ENCODE measurements at places on chromosomes 4 and X.

- DNase-seq: no peak
Observed at GRCh38 chrX:12137951-12138360, 317 bp upstream of the FRMPD4 start.

DNA sequence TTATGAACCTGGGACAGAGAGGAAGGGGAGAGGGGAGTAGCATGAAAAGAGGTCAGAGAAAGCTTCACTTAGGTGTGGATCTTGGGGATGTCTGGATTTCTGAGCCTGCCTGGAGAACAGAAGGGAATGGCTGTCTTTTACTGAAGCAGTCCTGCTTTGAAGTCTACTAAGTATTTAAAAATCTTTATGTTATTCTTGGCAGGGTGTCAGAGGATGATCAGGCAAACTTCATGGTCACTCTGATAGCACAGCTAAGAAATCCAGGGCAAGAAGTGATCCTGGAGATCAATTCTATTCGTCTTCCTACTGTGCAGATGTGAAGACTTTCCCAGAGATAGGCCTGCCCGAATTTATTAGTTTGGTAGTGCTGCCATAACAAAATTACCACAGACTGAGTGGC lies 464.4 kb upstream of the BOD1L1 start:
- DNase-seq: no peak

- no peak for DNase-seq
Observed at GRCh38 chr4:20418861-20419451, 167.3 kb downstream of the SLIT2 start.

DNA sequence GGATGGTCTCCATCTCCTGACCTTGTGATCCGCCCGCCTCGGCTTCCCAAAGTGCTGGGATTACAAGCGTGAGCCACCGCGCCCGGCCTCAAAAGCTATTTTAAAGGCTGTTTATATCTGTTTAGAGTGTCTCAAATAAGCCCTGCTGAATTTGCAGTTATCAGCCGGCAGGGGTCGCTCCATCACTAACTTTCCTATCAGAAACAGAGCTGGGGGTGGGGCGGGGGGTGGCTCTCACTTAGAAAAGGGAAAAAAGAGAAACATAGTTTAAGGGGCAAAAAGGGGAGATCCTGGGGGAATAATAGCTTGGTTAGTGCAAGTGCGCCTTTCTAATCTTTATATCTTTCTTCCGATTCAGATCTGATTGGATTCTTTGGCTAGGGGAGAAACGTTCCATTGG lies 450.7 kb downstream of the UBE2NL start:
- no peak for DNase-seq

DNA sequence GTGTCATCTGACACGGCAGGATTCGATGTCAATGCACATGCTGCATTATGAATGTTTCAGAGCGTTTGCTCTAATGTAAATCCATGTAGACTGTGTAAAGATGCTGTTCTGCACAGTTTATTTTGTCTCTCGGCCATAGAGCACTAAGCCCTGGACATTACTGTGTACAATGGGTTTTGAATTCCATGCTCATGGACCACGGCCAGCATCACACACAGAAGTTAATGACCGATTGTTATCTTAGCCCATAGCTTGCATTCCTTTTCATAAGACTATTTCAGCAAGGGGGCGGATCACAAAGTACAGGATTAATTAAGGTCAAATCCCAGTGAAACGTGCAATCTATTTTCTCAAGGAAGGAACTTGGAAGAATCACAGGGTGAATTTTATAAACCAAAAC lies 286.1 kb upstream of the TENM3 start:
- no peak for DNase-seq

- no peak for DNase-seq
Observed at GRCh38 chrX:138487866-138488265, 223.7 kb downstream of the FGF13 start.

- DNase-seq: no peak
Observed at GRCh38 chr4:173413036-173413435, 14.1 kb upstream of the SCRG1 start.

DNA sequence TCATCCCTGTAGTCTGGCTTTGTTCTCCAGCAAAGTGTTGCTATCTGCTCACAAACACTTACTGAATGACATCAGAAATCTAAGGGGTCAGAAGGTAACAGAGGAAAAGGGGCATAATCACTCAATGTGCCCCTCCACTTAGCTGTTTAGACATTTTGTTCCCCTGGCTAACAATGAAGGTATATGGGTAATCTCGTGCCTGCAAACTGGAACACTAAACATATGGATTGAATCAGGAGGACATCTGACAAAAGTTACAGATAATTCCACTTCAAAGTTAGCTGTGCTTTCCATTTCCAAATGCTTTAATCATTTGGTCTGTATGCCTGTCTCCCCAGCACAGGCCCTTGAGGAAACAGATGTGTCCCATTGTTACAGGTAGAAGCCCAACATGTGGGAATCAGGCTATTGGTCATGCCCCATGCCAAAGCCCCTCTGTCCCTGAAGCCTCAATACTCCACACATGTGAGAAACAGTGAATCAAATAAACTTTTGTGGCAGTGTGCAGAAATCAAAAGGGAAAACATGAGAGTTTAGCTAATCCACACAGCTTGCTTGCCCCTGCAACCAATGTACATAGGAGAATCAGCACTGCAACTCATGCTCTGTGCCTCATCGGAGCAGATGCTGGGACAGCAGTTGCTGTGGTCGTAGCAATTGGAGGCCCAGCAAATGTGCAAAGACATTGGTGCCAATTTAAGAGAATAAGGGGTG lies 111.7 kb downstream of the RNF150 start:
- no peak for DNase-seq

DNA sequence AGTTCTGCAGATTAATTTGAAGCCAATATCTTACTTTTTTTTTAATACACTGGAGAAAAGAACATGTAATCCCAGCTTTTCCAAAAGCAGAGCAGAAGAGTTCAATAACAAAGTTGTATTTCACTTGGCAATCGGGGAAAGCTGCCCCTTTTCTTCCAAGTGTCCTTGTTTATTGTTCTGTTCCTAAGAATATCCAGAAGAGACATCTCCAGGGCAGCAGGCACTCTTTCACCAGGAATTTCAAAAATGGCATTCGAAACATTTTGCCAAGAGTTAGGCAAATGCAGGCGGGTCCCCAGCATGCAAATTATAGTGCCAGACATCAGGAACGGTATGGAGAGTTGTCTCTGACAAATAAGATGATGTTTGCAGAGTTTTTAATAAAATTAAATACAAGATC lies 494.5 kb downstream of the BCOR start:
- no peak for DNase-seq

GRCh38 chrX:22139822-22140221 lies 107.7 kb downstream of the PHEX start:
- DNase-seq: no peak

All from activated gamma-delta T cell treated with anti-CD3 and anti-CD28 coated beads, Interleukin-2, amount 50 U/mL, for 16 hours (primary cell).